Mucosa of gallbladder (tissue), 1 donor: ENCODE measurements at places on chromosomes 1 and 21. TPM values are rescaled to one million over a fixed set of nuclear protein-coding genes. Genes with fewer than 3 reads are reported as not detected.

- DNase-seq: no peak
Measured at GRCh38 chr21:45801129-45801964, 157.8 kb downstream of the PCBP3 start.

- DNase-seq: no peak
Measured at GRCh38 chr21:31374395-31374794, 30.3 kb upstream of the TIAM1 start.

The EXTL2 gene
- total RNA-seq: 12.8 TPM

The USH2A gene
- total RNA-seq: 0.03 TPM

The FCRL4 gene
- total RNA-seq: not detected

GRCh38 chr1:14118691-14119485 lies 418.9 kb downstream of the PRDM2 start:
- no peak for DNase-seq

DNA sequence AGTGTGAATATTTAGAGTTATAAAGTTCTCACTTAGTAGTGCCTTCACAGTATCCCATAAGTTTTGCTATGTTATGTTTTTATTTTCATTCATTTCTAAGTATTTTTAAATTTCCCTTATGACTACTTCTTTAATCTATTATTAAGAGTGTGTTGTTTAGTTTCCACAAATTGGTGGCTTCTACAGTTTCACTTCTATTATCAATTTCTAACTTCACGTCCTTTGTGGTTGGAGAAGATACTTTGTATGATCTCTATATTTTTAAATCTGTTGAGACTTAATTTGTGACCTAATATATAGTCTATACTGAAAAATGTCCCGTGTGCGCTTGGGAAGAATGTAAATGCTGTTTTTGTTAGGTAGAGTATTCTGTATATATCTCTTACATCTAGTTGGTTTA lies 11.7 kb downstream of the CHIA start:
- DNase-seq: no peak

The HNRNPR gene
- total RNA-seq: 83.3 TPM

The DNAJB4 gene
- 52.5 TPM for total RNA-seq

The NBPF6 gene
- not detected for total RNA-seq

DNA sequence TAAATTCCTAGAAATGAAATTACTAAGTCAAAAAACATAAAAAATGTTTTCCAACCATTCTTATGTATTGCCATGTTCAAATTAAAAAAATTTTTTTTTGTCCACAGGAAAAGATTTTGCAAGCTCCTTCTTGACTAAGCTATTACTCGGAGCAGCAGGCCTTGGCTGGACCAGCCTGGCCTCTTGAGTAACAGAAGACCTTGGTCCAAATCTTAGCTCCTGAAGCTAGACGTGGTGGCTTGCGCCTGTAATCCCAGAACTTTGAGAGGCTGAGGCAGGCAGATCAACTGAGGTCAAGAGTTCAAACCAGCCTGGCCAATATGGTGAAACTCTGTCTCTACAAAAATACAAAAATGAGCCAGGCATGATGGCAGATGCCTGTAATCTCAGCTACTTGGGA lies 77.6 kb downstream of the CLSTN1 start:
- DNase-seq: no peak

DNA sequence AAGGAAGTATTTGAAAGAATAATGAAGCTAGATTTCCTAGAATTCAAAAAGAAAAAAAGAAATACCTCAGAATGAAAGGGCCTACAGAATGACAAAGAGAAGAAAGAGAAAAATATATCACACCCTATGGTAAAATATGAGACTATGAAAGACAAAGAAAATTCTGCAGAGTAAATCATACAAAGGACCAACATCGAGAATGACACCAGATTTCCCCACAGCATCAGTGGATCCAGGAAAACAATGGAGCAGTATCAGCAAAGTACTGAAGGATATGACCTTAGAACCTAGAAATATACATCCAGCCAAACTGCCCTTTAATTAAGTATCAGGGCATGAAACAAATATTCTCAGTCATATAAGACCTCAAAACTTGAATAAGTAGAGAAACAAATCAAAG lies 21.2 kb upstream of the IFNAR2 start:
- no peak for DNase-seq

- DNase-seq: no peak
Measured at GRCh38 chr1:177472567-177472966, 301.8 kb downstream of the BRINP2 start.

The RFX5 gene
- total RNA-seq: 50.9 TPM

DNA sequence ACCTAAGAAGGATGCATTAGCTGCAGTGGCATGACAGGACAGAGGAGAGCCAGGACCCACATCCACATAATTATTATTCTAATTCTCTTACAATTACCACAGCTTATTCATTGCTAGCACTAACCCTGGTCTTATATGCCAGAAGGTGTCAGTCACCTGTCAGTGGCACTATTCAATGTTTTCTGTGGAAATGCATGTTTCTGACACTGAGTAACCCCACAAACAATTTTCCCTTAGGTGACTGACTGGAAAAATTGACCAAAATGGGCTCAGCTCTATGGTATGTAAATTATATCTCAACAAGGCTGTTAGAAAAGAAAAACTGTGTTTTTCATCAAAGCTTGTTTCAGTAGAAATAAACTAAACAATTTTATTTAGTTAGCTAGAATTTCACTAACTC lies 117.9 kb upstream of the KRTAP19-8 start:
- DNase-seq: no peak

The LCE1E gene
- not detected for total RNA-seq

DNA sequence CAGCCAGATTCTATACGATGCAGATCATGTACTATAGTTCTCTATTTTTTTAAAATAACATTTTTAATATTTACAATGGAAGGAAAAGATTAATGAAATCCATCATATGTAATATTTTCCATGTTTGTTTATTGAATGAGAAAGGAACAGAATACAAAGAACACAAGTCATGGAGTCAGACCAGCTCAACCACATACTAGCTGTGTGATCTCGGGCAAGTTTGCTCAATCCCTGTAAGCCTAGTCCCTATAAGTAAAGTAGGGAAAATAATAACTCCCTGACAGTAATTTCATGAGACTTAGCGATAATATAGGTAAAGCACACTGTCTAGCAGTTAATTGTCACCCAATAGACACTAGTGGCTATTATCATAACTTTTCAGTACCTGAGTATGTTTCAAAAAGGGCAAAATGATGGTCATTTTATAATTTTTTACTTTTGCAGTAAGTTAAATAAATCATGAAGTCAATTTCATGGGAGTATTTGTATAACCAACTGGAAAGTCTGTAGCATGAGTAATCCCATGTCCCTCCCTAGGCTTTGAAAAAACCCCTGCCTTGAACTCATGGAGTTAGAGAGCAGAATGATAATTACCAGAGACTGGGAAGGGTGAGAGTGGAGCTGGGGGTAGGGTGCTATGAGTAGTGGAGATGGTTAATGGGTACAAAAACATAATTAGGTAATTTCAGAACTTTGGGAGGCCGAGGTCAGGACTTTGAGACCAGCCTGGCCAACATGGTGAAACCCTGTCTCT lies 37.0 kb upstream of the EPS15 start:
- no peak for DNase-seq

The RHCE gene
- total RNA-seq: 0.35 TPM

The CLDN8 gene
- 0.09 TPM for total RNA-seq
